ENCODE measurements at places on chromosomes 1 and 21.
A peak's percentile ranks its signal among the peaks of the same experiment; 100 is the strongest.

GRCh38 chr1:111706921-111707320 lies 32.3 kb downstream of the INKA2 start:
- DNase-seq = no peak

- DNase-seq = no peak
Measured at GRCh38 chr1:106773206-106773605, 283.3 kb upstream of the PRMT6 start.

DNA sequence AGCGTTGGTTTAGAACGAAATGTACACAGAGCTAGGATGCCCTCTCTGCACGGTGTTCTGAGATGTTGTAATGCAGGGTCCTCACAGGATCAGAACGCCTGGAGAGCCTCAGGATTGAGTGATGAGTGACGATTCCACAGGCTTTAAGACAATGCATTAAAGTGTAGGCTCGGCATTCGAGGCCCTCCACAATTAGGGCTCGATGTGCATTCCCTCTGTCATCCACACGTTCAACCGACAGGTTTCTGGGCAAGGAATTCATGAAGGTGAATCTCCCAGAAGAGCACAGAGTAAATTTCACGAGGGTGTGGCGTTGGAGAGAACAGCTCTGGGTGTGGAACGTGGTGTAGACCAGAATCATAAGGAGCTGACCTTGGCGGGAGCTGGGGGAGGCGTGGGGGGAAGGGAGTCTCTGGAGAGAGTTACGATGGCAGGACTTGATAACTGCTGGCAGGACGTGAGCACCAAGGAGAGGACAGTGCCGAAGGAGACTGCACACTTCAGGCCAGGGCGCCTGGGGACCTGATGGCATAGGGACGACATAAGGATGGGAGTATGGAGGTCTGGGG lies 51.0 kb upstream of the EFHD2 start:
- no peak for DNase-seq

GRCh38 chr1:13507075-13507474 lies 6.7 kb downstream of the LRRC38 start:
- DNase-seq = no peak

- DNase-seq = no peak
Measured at GRCh38 chr1:161481624-161482392, 23.4 kb upstream of the FCGR2A start.

GRCh38 chr1:18998016-18998724 lies 41.7 kb upstream of the IFFO2 start:
- no peak for DNase-seq

- DNase-seq = peak; percentile 60
Measured at GRCh38 chr1:9455487-9456234, 83.6 kb upstream of the SLC25A33 start.

GRCh38 chr1:228393268-228393701 lies 13.3 kb downstream of the TRIM11 start:
- DNase-seq = no peak

- no peak for DNase-seq
Measured at GRCh38 chr1:53508991-53509666, 49.9 kb downstream of the DMRTB1 start.

DNA sequence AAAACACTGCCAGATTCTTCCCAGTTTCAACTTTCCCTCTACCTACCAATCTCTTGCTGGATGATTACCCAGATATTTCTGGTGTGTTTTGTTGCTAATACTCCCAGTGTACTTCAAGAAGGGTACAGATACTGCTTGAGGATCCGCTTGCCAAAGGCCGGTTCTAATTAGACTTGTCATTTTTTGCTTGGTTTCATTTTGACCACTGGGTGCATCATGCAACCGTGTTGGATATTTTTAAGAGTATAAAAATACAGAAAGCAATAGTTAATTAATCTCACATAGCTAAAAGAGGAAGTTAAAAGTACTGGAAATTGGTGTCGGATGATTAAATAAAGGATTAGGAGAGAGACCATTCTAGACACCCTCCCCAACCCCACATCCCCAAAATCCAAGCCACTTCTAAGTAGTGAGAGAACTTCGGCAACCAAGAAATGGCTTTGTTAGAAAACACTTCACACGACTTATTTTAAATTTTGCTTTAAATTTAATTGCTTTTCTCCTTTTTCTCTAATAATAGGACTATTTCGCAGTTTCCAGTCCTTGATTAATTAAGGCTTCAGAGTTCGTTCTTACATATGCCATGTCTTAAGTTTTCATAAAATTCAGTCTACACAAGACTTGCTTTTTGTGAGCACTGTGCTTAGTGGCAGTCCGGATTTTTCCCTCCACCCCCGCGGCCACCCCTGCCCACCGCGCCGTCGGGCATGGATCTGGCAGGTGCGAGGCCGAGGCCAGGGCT lies 2.5 kb upstream of the CDKN2C start:
- no peak for DNase-seq

GRCh38 chr1:21320410-21321108 lies 30.3 kb upstream of the ECE1 start:
- no peak for DNase-seq

DNA sequence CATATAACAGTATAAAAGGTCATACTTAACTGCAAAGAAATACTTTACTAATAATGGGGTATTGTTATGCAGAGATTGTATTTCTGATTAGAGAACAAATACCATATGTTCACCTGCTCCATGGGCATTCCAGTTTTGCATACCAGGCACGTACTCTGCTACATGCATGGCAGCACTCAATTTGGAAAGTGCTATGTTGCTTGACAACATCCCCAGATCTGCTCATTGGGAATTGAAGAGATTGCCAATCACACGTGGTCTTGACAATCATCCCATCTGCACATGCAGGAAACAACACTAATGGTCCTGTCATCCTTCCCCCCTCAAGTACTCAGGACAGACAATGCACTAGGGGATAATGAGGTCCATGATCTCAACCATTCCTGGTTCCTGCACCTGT lies 63.4 kb upstream of the PDE4B start:
- DNase-seq = no peak

DNA sequence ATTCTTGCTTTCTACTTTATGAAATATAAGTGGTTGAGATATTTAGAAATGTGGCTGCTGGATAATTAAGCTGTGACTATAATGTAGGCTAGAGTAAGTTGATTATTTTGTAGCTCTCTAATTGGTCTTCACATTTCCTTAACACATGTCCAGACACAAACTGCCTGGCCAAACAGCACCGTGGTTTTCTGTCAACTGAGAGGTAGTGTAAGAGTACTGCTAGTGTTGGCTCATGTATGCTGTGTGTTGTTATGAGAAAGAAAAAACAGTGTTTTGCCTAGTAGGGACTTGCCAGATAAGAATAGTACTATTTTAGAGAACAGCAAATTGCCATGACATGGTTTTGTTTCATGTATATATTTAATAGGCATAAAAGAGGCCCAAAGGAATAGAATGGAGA lies 37.1 kb downstream of the TMED5 start:
- no peak for DNase-seq

DNA sequence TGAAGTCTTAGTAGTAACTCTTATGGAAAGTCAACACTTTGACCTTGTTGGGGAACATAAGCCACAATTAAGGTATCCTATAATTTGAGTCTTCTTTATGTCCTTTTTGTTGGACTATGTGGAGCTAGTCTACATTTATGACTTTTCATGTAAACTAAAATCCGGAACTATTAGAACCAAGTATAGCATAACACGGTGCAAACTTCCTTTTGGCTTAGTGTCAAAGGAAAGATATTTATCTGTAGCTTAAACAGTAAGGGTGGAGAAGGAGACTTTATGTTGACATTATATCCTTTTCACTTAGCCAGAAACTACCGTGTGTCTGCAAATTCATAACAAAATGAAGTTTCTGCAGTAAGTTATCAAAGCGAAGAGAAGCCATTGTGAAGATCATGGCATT lies 7.3 kb downstream of the UAP1 start:
- DNase-seq = no peak

GRCh38 chr1:150281221-150281757 lies 1.1 kb upstream of the CIART start:
- peak; percentile 22 for DNase-seq

GRCh38 chr1:14500912-14501311 lies 97.6 kb upstream of the KAZN start:
- no peak for DNase-seq

- no peak for DNase-seq
Measured at GRCh38 chr1:108149796-108150467, 50.2 kb downstream of the SLC25A24 start.

- no peak for DNase-seq
Measured at GRCh38 chr21:39136711-39137110, 46.5 kb downstream of the PSMG1 start.

DNA sequence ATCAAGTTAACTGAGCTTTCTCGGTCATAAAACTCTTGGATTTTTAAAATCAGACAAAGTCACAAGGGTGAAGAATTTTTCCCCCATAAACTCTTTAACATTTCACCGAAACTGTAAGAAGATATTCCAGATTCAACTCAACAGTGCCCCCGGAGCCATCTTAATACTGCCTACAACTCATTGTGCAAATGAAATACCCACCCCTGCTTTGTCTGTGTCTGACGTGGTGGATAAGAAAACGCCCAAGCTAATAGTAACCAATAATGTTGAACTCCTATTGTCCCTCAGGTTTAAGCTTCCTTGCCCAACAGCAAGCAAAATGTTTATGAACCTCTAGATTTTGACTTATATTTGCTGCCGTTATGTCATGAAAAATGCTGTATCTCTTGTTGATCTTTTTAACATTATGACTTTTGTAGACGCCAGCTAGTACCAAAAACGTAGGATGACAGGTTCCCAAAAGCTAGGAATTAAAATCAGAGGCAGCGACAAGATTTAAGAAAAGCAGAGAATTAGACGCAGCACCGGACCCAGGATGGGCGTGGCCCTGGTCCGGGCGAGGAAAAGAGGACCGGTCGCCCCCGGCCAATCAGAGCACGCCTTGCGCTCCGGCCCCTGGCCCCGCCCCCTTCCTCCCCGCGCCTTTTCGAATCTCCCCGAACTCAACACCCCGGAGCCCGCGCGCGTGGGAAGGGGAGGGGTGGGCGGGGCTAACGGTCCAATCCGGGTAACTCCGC lies 1.1 kb downstream of the STMN1 start:
- peak; percentile 88 for DNase-seq

GRCh38 chr1:61279570-61279969 lies 197.2 kb downstream of the NFIA start:
- no peak for DNase-seq

DNA sequence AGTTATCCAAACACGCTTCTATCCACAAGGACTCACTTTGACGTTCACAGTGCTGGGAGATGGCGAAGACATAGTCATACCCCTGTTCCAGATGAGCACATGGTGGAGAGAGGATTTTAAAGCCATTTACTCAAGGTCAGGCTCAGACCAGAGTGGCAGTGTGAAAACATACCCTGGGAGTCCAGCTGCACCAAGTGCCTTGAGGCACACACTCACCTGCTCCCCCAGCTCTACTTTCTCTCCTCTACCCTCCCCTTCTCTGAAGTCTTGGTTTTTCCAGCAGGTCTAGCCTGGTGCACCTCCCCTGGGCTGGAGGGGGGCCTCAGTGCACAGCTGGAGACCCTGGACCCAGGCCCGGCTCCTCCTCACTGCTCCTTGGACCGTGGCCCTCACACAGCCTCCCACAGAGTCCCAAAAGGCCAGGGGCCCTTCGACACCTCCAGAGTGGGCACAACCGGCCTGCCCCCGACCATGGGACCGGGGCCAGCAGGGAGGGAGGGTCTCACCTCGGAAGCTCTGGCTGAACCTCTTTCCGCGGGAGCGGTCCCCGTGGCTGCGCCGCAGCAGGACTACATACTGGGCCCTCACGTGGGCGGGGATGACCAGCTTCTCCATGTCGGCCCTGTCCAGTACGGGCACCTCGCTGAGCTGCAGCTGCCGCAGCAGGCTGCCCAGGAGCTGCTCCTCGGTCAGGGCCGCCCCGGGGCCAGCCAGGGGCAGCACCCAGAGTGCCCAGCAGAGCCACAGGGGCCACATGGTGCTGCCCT lies 452 bp downstream of the LEFTY2 start:
- no peak for DNase-seq

DNA sequence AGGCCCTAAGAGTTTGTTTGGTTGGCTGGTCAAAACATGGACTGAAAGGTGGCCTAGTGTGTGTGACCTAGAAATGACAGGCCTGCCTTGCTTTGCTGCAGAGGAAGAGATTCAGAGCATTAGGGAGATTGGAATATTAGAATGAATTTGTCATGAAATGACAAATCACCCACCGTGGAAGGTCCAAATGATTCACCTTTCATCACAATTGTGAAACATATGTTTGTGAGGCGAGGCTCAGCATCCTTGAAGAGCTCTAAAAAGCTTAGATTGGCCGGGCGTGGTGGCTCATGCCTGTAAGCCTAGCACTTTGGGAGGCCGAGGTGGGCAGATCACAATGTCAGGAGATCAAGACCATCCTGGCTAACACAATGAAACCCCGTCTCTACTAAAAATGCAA lies 5.5 kb downstream of the LCE1B start:
- DNase-seq = no peak

DNA sequence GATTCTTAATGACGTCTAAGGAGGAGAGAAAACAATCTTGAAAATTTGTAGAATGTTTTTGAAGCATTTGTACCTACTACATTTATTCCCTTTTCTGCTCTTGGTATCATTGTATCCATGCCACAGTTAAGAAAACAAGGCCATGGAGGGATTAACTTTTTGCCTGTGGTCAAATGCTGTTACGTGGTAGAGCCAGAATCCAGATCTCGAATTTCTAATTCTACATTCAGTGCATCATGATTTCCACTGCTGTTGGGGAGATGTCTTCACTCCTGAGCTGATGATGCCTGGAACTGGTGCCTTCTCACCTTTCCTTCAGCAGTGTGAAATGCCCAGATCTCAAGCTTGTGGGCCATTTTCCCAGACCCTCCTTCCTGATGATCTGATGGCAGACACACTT lies 175.6 kb downstream of the HHAT start:
- no peak for DNase-seq

DNA sequence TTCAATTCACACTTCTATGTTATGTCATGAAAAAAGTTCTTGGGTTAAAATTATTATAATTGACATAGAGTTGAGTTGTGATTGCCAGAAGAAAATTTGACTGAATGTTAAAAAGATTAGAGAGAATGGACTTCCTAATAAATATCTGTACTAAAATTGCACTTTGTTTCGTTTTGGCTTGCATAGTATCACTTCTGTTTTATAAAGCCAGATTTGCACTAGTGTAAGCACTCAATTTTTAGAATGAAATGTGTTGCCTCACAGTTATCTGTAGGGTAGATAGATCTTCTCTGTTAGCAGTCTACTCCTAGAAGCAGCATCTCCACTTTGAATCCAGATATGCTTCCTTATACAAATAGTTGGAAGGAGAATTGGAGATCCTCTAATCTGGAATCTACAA lies 95.2 kb upstream of the MPC2 start:
- DNase-seq = no peak

DNA sequence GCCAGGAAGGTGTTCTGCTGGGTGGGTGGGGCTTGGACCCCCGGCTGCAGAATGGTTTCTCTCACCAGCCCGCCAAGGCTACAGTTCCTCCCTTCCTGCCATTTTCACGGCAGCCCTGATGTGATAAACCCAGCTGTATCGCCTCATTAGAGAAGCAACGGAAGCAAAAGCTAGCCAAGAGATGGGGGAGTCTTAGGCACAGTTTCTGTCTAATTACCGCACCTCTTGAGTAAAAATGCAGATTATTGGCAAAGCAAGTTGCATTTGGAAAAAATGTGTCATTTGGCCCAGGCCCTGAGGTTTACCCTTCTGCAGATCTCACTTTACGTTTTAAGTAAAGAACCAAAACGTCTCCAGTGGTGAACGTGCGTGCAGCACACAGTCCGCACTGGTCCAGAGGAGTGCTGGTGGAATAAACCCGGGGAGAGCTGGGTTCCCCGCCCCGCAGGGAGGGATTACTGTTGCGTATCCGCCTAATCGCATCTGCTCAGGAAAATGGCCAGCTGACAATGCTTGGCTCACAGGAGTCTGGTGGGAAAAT lies 109.9 kb downstream of the GALNT2 start:
- DNase-seq = no peak

- DNase-seq = no peak
Measured at GRCh38 chr21:32233055-32233546, 45.7 kb downstream of the MIS18A start.
